ENCODE measurements at places on chromosomes 6 and 20.

- no peak for DNase-seq
Observed at GRCh38 chr6:149211046-149211571, 106.4 kb upstream of the TAB2 start.

DNA sequence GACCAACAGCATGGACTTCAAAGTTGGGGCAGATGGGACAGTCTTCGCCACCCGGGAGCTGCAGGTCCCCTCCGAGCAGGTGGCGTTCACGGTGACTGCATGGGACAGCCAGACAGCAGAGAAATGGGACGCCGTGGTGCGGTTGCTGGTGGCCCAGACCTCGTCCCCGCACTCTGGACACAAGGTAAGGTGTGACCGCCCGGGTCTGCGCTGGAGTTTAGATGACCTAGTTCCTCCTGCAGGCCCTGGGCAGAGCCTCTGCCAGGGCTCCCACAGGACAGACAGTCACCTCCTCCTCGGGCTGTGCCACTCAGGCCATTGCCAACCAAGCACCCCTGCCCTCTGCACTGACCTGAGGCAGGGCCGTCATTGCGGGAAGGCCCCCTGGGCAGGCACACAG is 322.1 kb downstream of the TAF4 start:
- DNase-seq: no peak

- DNase-seq: no peak
Observed at GRCh38 chr20:20439602-20440190, 71.8 kb downstream of the INSM1 start.

DNA sequence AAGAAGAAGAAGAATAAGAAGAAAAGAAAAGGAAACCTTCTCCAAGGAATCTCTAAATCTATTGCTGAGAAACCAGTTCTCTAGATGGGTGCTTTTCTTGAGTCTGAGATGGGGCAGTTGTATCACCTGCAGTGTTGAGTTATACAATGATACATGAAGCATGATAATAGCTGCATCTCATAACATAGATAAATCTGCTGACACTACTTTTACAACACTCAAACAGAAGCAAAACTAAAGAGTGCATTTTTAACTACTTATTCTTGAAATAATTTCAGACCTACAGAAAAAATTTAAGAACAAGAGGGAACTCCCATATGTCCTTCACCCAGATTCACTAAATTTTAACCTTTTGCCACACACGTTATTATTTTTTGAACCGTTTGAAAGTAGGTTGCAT is 70.3 kb downstream of the SYNJ2 start:
- DNase-seq: no peak

- no peak for DNase-seq
Observed at GRCh38 chr6:131955876-131956275, 4.7 kb upstream of the CCN2 start.

- DNase-seq: no peak
Observed at GRCh38 chr20:51303731-51304670, 238.5 kb downstream of the NFATC2 start.

- no peak for DNase-seq
Observed at GRCh38 chr6:83767033-83767432, 58.1 kb upstream of the SNAP91 start.

GRCh38 chr20:45338121-45339030 is 9.8 kb downstream of the SDC4 start:
- no peak for DNase-seq

DNA sequence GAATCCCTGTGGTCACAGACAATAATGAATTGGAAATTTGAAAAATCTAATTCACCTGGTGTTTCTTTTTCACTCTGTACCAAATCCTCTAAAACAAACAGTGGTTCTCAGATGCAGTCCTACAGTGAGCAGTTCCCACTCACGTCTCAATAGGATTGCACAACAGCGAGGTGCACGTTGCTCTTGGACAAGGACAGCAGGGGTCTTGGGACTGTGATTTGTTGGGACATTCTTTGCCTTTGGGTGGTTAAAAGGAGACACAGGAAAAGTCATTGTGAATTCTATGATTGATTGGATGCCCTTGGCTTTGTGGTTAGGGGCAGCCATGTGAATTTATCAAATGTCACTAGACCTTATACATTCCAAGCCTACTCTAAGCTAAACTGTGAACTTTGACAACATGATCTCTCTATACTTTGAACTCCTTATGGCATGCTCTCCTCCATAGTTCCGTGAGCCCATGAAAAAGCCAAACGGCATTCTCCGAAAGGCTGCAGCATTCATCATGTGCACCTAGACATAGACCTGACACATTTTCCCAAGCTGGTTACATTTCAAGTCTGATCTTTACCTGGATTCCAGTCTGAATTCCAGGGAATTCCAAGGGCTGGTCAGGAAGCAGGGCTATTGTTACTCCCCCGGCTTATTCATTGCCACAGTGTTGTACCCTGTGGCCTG is 647 bp downstream of the UNC93A start:
- no peak for DNase-seq
